Right hindlimb (tissue), 1 donor: ENCODE measurements at places on chromosomes 6 and 20.

DNA sequence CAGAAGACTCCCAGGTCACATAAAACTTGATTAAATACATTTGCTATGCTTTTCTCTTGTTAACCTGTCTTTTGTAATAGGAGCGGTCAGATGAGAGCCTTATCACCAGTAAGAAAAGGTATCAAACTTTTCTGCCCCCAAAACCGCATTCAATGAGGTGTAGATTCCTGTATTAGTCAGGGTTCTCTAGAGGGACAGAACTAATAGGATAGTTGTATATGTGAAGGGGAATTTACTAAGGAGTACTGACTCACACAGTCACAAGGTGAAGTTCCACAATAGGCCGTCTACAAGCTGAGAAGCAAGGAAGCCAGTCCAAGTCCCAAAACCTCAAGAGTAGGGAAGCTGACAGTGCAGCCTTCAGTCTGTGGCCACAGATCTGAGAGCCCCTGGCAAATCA, 32.7 kb downstream of the PTPRK start:
- no peak for DNase-seq

DNA sequence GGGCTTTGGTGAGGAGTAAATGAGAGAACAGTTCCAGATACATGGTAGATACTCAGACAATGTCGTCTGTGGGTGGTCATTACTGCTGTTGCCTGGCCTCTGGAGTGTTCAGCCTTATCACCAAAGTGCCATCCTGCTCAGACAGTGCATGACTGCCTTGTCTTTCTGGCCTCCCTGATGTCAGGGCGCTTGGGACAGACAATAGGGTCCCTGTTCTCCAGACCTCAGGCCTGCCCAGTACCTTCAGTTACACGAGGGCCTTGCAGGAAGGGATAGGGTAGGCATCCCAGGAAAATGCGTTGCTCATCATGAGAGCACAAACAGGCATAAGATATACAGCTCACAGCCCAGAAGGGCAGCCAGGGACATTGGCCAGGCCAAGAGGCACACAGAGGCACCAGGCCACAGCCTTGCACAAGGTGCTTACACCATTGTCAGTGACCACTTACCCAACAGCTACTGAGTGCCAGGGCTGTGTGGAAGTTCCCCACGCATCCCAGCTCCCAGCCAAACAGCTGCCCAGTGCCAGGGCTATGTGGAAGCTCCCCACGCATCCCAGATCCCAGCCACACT, 27.4 kb downstream of the BPIFB1 start:
- no peak for DNase-seq

- no peak for DNase-seq
Observed at GRCh38 chr6:113352029-113352801, 504.9 kb upstream of the MARCKS start.

DNA sequence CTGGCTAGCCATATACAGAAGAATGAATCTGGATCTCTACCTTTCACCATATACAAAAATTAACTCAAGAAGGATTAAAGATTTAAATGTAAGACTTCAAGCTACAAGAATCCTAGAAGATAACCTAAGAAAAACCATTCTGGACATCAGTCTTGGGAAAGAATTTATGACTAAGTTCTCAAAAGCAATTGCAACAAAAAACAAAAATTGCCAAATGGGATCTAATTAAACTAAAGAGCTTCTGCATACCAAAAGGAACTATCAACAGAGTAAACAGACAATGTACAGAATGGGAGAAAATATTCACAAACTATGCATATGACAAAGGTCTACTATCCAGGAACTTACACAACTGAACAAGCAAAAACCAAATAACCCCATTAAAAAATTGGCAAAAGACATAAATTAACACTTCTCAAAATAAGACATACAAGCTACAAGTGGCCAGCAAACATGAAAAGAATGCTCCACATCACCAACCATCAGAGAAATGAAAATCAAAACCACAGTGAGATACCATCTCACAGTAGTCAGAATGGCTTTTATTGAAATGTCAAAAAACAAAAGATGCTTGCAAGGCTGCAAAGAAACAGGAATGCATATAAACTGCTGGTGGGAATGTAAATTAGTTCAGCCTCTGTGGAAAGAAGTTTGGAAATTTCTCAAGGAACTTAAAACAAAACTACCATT, 66.8 kb upstream of the RSPO3 start:
- DNase-seq = no peak

GRCh38 chr6:69994251-69994650, 127.9 kb downstream of the COL19A1 start:
- DNase-seq = no peak
